ENCODE measurements at places on chromosomes 5 and 9. TPM values are rescaled to one million over a fixed set of nuclear protein-coding genes. Genes with fewer than 3 reads are reported as not detected.

DNA sequence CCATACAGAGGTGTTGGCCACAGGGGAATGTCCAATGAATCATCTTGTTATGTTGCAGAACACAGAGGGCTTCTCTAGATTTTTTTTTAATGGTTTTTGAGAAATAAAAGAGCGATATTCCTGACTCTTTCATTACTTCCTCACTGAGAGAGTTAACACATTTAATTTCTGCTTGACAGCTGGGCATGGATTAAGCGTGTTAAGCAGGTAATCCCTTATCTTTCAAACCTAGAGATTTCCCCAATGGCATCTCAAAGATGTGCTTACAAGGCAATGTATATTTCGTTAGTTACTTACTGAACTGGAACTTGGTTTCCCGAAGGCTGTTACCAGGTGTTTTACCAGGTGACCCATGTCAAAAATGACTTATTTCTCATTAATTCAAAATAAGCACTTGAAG lies 21.8 kb upstream of the ADCY2 start:
- ATAC-seq = no peak

DNA sequence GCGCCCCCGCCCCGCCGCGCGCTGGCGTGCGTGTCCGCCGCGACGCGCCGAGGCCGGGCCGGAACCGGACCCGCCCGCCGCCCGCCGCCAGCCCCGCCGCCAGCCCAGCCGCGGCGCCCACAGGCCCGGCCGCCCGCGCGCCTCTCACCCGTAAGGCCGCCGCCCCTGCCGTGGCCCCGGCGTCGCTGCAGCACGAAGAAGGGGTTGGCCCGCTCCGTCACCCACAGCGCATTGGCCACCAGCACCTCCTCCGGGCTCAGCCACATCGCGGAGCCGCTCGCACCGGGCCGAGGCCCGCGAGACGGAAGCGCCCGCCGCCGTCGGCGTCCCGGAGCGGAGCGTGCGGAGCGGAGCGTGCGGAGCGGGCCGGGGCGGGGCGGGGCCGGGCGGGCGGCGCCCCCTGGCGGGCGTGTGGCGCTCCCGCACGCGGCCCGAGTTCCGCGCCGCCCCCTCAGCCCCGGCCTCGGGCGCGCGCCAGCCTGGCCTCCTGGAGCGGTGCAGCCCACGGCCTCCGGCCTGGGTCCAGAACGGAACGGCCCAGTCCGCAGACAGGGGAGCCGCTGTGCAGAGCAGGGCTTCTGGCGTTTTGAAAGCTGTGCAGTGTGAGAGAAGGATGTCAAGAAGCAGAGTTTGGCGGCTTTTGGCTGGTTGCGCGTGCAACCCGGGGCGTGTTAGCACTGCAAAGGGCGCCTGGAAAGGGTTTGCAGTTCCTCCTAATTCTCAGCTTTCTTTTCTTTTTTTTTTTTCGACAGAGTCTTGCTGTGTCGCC lies at the start of gene TBC1D9B:
TSS of gene TBC1D9B (minus strand) at position 342 of the 769 bp plus-strand sequence. CDS start at position 266, 76 bp downstream.
- ATAC-seq = peak; percentile 86

- ATAC-seq = no peak
Measured at GRCh38 chr5:75601567-75601966, 9.7 kb upstream of the ANKDD1B start.

NOL6 gene
- total RNA-seq = 44.1 TPM

P4HA2 gene
- total RNA-seq = 37.5 TPM

ZSWIM6 gene
- total RNA-seq = 27.1 TPM

All from motor neuron (in vitro differentiated cells).